Kidney glomerular epithelial cell (primary cell): ENCODE measurements at places on chromosomes 2 and 18.

- DNase-seq = peak; percentile 84
Measured at GRCh38 chr2:220512419-220512818, 885.0 kb downstream of the SLC4A3 start.

- DNase-seq = no peak
Measured at GRCh38 chr2:126970583-126970982, 71.9 kb downstream of the TEX51 start.

DNA sequence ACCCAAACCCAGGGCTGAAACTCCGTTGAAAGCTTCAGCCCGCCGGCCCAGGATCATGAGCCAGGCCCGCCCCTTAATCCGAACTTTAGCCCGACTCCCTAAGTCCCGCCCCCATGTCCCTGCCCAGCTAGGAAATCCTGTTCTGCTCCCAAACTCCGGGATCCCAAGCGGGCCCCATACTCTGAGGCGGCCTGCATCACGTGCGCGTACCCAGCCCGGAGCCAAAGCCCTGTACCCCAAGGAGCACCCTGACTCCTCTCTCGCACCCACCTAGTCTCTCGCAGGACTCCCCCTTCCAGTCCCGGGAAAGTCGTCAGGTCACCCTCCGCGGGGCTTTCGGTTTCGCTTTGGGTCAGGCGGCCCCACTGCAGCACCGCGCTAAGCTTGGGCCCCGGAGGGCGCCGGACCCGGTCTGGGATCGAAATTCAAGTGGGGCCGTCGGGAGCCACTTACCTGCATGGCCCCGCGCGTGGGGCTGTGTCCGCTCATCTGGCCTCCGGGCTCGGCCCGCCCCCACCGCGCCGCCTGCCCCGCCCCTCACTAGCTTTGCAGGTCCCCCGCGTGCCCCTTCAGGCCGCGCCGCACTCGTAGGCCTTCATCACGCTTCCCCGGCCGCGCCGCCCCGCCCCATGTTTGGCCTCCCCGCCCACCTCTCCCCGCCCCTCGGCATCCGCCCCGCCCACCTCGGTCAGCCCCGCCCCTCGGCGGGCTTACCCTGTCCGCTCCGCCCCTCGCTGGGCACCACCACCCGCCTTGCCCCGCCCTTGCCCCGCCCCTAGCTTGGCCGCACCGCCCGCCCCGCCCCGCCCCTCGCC lies at the start of gene DNPEP:
TSS of gene DNPEP (minus strand) at position 607 of the 815 bp plus-strand sequence. CDS start at position 489, 118 bp downstream.
- DNase-seq = peak; percentile 92

DNA sequence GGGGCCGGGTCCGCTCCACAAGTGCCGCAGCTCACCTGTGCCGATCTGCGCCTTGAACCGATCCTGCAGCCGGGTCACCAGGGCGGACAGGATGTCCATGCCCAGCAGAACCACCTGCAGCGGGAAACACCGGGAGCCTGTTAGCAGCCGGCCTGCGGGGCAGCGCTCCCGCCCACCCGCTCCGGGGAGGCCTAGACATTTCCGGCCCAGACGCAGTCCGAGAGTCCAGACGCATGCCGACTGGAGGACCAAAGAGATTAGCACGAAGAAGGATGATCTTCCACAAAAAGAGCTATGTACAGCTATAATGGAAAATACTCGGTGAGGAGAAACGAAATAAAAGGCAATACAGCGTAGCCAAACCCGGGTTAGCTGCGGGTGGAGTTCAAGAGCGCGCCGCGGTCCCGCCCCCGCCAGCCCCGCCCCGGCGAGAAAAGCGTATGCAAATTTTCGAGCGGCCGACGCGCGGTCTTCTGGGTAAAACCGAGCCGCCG lies 421 bp upstream of the RNU4ATAC start:
- DNase-seq = peak; percentile 79
